ENCODE measurements at places on chromosomes 3 and 15.

DNA sequence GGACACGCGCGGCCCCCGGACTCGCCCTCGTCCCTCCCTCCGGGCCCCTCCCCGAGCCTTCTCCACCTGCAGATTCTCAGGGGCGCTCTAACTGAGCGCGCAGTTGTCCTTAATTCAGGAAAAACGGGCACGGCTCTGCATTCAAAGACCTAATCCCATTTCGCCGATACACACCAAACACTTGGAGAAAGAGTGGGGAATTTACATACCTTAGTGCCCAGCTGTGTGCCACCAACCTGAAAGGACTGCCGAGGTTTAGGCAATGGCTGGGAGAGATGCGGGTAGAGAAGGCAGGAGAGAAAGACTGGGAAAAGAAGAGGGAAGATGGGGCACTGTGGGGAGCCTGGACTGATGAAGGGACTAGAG, 21.8 kb downstream of the IGDCC3 start:
- DNase-seq, result no peak

- no peak for DNase-seq
These were observed 7.1 kb downstream of the ATP2B2 start for GRCh38 chr3:10498271-10498670.

DNA sequence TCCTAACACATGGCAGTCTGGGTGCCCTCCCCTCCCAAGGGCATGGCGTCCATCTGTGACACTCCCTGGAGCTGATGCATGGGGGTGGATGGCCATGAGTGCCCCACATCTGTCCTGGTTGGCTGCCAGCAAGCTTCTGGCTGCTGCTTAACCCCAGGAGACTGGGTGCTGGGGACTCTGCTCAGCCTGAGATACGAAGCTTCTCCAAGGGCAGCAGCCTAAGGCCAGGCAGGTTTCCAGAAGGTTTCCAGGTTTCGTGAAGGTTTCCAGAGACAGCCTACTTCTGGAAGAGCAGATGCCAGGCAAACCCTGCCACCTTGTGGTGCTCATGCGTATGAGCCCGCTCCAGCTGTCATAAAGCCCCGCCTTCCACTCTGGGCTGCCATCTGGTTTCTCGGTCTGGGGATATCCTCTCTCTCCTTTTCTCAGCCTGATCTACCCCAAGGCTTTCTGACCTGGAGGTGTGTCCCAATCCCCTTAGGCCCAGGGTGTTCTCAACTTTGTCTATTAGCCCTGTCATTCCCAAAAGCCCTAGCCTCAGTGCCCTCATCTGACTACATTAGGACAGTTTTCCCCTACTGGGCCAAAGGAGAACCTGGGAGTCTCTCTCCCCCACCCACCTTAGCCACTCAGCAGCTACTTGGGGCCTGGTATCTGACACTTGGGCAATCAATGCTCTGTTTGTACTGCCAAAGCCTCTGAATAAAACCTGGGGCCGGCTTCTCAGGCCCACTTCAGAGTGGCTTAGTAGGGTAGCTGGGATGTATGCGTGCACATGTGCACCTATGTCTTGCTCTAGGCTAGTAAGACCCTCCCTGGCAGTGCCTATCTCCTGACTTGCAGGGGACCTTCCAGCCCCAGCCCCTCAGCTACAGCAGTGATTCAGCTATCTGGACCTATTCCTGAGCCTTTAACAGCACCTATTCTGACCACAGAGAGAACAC, 12.0 kb downstream of the MRPL46 start:
- peak; percentile 8 for DNase-seq

- no peak for DNase-seq
These were observed 64.0 kb upstream of the TRA2B start for GRCh38 chr3:186001842-186002241.

- no peak for DNase-seq
These were observed 3.0 kb downstream of the TSC22D2 start for GRCh38 chr3:150411106-150411460.

DNA sequence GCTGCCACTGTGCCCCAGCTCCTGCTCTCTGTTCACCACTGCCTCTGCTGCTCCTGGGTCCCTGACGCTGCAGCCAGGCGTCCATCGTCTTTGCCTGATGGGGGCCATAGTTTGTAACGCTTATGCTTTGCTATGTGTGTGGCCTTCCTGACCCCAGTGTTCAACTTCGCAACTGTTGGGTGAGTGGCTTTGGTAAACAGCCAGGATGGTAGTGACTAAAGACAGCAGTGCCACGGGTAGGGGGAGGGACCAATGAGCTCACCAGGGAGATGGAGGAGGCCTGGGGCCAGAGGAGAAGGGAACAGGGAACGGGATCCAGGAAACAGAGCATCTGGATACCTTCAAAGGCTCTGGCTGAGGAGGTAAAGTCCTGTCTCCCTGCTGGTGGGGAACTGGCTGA, 75.9 kb upstream of the ALDH1L1 start:
- no peak for DNase-seq

DNA sequence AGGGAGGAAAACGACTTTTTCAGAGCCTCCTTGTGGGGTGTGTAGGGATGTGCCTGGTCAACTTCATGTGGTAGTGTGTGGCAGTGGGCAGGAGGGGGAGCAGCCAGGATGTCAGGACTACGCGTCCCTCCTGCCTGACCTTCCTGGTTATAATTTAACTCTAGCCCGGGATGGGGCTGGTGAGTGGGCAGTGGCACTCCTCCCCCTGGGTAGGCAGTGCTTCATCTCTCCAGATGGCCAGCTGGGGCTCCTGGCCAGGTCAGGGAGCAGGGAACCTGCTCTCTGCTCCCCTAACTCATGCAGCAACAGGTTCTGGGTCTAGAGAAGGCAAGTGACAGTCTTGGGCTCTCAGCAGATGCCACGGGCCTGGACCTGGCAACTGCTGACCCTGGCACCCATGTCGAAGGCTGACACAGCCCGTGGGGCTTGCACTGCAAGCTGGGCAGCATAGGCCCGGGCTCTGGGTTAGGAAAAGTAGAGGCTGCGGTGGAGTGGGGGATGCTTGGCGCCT, 2.6 kb downstream of the ITIH4 start:
- no peak for DNase-seq

GRCh38 chr3:138072796-138073195, 42.6 kb downstream of the DZIP1L start:
- no peak for DNase-seq

DNA sequence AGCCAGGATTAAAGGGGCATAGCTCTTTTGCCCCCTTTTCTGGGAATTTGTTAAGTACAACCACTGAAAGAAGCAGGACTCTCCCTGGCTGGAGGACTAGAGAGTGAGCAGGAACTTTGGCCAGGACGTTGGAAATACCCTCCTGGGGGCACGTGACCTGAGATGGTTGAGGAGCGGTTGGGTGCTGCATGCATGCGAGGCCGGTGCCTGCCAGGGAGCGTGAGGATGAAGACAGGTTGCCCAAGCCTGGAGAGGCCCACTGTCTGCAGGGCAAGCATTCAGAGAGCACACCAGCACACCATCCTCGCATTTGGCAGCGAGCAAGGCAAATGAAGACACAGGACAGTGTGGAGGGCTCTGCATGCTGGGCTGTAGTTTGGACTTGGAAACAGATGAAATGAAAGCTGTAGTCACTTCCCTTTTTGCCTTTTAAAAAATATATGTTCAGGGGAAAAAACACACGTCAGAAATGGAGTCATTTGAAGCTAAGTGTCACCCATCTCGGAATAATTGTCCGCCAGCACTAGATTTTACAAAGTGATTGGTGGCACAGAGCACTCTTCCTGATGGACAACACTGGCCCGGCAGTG, 217.6 kb downstream of the SLCO3A1 start:
- no peak for DNase-seq

DNA sequence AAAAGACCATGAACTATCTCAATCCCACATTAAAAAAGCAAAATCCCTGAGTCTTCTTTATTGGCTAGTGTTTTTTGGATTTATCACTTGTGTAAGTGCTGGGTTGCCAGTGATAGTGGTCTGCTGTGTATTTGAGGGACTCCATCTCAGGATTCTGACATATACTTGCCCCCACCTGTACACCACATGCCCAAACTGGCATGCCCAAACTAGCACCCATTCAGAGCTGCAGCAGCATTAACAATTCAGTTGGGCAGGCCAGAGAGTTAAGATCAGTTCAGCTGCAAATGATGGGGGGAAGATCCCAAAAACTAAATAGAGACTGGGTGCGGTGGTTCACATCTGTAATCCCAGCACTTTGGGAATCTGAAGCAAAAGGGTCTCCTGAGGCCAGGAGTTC, 6.3 kb upstream of the TIPIN start:
- DNase-seq, result no peak

DNA sequence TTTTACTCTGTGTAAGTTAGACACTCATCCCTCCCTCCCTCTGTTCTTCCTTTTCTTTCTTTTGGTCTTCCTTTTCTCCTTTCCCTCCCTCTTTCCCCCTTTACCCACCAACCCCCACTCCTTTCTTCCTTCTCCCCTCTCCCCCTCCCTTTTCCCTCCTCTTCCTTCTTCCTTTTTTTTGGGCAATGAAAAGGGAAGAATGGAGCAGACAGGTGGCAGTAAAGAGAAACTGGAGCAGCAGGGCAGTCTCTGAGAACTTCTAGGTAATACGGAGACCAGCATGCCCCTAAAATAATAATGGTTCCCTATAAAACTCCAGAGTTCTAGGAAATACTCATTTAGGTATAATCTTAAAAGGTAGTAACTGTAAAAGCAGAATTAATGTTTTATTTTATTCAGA, 11.4 kb upstream of the GPR171 start:
- DNase-seq, result no peak

- no peak for DNase-seq
These were observed 257.7 kb downstream of the DIPK2A start for GRCh38 chr3:144229330-144229729.

DNA sequence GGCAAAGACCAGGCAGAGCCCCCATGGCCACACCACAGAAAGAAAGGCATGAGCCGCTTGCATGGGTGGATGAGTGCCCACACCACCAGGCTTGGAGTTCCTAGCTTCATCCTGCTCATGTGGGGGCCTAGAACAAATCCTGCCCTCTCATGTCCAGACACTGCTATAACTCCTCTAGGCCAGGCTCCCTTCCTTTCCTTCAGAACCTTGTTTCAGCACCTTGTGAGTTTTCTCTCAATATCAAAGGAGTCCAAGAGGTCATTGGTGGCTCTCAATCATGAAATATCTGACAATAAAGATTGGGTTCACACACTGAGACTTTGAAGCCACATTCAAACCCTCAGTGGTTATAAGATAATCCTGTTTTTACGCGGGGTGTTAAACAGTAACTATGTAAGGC, 12.7 kb downstream of the SLC6A20 start:
- DNase-seq, result no peak

DNA sequence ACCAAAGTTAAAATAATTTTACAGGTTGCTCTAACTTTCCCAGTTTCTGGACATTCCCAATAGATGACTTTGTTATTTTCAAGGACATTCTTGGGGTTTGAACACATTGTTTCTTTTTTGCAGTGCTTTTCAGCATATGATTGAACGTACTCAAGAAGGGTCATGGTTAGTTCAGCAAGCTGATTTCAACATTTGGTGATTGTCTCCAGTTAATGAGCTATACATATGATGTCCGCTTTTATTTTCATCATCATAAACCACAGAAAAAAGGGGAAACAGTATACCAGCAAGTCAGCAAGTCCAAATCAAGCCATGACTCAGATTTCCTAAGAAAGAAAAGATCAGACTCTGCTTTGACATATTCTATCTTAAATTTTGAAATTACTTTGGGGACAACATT, 69.4 kb downstream of the B3GALNT1 start:
- DNase-seq, result no peak

DNA sequence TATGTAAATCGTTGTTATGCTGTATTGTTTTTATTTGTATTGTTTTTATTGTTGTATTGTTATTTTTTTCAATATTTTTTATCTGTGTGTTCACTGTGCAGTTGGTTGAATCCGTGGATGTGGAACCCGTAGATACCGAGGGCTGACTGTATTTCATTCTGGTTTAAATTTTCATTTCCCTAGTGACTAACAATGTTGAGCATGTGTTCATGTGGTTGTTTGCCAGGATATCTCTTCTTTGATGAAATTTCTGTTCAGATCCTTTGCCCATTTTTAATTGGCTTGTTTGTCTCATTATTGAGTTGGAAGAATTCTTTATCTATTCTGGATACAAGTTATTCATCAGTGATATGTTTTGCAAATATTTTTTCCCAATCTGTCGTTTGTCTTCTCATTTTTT, 29.7 kb downstream of the STOML1 start:
- DNase-seq, result no peak

- no peak for DNase-seq
These were observed 97.6 kb upstream of the GAP43 start for GRCh38 chr3:115525731-115526130.

GRCh38 chr3:4233488-4233887, 69.7 kb upstream of the SETMAR start:
- DNase-seq, result no peak

DNA sequence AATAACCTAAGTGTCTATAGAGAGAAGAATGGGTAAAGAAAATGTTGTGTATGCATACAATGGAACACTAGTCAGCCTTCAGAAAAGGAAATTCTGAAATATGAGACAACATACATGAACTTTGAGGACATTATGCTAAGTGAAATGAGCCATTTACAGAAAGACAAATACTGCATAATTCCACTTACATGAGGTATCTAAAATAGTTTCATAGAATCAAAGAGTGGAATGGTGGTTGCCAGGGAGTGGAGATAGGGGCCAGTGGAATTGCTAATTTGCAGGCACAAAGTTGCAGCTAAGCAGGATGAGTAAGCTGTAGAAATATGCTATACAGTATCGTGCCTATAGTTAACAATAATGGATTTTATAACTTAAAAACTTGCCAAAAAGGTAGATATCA, 779.6 kb upstream of the ARPP21 start:
- DNase-seq, result no peak

DNA sequence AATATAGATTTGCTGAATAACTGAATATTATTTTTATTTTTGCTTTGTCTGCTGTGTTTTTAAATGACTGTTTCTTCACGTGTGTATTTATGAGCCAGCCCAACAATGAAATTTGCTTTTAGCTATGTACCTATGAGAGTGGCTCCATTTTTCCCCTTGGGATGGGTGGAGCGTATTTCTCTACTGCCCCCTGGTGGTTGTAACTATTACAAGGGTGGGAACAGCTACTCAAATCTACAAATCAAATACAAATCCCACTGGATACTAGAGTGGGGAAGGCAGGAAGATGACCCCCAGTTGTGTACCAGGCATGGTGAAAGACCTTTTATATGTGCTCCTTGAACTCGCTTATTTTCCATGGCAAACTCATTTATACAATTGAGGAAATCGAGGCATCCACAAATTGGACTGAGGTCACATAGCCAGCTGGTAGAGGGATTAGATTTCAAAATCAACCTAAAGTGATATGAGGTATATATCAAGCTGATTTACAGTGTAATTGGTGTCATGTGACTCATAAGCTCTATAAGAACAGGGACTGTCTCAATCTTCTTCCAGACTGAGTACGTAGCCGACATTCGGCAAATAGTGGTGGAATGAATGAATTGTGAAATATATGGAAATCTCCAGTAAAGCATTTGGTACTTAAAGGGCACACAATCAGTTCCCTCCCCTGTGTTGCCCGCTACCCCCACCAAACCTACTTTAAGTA, 69.5 kb upstream of the VEPH1 start:
- peak; percentile 34 for DNase-seq

DNA sequence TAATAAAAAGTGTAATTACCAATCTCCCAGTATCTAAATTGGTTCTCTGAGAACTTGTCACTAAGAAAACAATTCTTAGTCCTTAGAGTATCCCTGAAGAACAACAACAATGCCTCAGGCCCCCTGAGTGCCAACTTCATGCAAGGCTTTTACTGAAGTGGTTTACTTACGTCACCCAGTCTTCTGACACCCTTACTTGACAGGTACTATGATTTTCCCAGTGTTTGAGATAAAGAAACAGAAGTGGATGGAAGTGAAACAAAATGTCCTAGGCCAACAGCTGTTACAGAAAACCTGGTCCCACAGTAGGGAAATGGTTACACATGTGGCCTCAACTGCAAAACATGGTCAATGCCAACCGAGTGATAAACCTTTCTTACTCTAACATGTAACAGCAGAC, 331.1 kb downstream of the FOXP1 start:
- DNase-seq, result no peak

- no peak for DNase-seq
These were observed 1.5 kb downstream of the SLITRK3 start for GRCh38 chr3:165194511-165195240.

Data from NCI-H1092 (cell line).